ENCODE measurements at places on chromosomes 4 and X.

- DNase-seq, result no peak
These were observed 10.7 kb upstream of the SPCS3 start for GRCh38 chr4:176309046-176309445.

DNA sequence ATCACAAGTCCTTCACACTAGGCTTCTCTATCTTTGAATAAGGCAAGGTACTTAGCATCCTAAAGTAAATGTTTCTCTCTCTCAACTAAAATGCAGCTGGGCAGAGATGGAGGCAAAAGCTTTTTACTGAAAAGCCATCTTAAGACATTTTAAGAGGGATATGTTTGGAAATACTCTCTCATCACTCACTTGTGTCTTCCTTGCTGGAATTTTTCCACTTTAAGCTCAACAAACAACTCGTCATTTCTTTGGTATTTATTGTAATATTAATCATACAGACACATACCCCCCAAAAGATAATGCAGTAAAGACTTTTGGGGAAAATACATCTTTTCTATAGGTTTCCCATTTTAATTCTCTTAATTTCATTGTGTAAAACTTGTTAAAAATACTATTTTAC lies 16.4 kb downstream of the MBNL3 start:
- no peak for DNase-seq

DNA sequence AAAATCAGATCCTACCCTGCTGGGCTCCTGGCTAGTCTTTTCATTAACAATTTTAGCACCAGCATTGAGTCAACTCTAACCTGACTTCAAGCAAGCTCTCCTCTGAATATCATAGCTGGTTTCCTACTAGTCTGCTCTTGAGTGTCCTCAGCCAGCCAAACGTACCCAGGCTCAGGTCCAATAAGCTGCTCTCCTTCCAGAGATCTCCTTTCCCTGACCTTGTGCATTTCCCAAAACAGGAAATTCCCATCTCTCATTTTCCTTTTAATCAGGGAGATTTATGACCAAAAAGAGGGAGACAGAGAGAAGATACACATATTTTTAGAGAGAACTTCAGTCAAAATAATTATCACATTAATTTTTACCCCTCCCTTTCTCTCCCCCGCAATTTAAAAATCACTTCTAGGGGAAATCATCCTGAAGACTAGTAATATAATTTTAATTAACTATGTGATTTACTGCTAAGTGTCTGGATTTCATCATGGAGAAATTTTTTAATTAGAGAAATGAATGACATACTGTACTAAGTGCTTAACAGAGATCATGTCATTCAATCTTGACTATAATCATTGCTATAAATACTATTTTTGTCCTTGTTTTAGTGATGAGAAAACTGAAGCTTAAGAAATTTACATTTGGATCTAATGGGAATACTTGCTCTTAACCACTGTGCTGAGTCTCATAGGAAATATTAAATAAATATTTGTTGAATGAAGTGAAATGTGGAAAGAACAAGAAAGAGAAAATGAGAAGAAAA lies 421.7 kb upstream of the INTU start:
- no peak for DNase-seq

GRCh38 chr4:99848591-99849001 lies 32.0 kb downstream of the DAPP1 start:
- no peak for DNase-seq

- no peak for DNase-seq
These were observed 25.5 kb upstream of the NXT2 start for GRCh38 chrX:109511113-109511512.
